ENCODE measurements at places on chromosomes 5 and 9. TPM values are rescaled to one million over a fixed set of nuclear protein-coding genes. Genes with fewer than 3 reads are reported as not detected.

DPP7 gene
- total RNA-seq, result 158 TPM

MAMDC2 gene
- not detected for total RNA-seq

SPINK13 gene
- not detected for total RNA-seq

SPINK4 gene
- total RNA-seq, result not detected

PPP1R26 gene
- total RNA-seq, result 0.96 TPM

C8G gene
- 3.4 TPM for total RNA-seq

HK3 gene
- 0.46 TPM for total RNA-seq

GFRA3 gene
- 0.17 TPM for total RNA-seq

CTSV gene
- 1.3 TPM for total RNA-seq

GRCh38 chr5:91109634-91110033 is 273.5 kb downstream of the ARRDC3 start:
- H3K27me3 ChIP-seq, result peaks cover 12% of the 10 kb centered on the region
- peaks cover 2% of the 10 kb centered on the region for H3K36me3 ChIP-seq
- no peak overlapping the region for H3K27ac ChIP-seq

DNA sequence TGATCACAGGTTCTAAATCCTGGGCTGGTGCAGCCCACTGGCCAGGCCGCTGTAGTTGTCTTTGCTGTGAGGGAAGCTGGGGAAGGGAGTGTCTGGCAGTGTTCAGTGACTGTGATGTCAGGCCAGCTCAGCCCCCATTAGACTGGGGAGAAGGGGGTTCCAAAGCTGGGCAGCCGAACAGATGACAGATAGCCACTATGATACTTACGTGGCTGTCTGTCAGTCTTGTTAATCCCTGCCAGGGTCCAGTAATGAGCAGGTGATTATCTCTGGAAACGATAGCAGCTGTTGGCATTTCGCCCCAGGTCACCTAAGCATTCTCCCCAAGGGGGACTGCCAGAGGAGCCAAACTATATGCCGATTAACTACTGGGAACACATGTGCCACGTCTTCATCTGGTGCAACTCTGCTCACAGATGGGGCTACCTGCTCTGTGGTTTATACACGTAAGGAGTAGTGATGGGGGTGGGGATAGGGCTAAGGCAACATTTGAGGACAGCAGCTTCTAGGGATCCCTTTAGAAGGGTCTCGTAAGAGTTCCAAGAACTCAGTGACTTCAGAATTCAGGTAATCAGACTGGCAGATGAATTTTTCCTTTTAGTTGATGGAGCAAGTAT is 396.3 kb downstream of the KDM4C start:
- H3K4me1 ChIP-seq, result peaks cover 9% of the 10 kb centered on the region
- H3K4me3 ChIP-seq, result no peak overlapping the region
- H3K36me3 ChIP-seq, result peaks cover 3% of the 10 kb centered on the region
- DNase-seq, result no peak
- H3K27me3 ChIP-seq, result no peaks in the 10 kb centered on the region

GRCh38 chr5:86716121-86716520 is 98.4 kb downstream of the COX7C start:
- no peak for DNase-seq
- no peaks in the 10 kb centered on the region for H3K36me3 ChIP-seq
- no peaks in the 10 kb centered on the region for H3K4me1 ChIP-seq
- H3K27ac ChIP-seq, result no peak overlapping the region

GRCh38 chr9:34557426-34558321 is 31.9 kb downstream of the CNTFR start:
- no peaks in the 10 kb centered on the region for H3K4me1 ChIP-seq
- H3K4me3 ChIP-seq, result no peak overlapping the region
- no peak for DNase-seq
- H3K27me3 ChIP-seq, result peaks cover 13% of the 10 kb centered on the region

DNA sequence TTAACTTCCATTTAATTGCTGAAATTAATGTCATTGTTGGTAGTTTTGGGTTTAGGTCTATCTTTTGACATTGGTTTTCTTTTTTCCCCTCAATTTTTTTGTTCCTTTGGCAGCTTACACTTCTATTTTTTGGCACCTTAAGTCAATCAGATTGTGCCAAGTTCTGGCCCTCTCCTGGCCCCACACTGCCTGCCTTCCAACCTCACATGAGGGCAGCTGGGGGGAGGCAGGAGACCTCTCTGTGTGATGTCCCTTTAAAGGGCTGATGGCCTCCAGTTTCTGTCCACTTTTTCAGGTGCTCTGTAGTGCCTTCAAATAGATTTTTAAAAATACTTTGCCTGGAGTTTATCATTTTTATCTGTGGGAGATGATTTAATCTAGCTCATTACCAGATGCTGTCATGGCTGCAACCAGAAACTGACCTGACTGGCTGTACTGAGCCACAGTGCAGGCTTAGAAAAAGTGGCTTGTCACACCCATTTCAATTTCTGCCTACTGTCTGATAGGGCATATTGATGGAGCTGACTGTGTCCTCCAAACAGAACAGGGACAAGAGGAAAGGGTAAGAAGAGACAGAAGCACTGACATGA is 196.6 kb downstream of the FANCC start:
- no peaks in the 10 kb centered on the region for H3K27me3 ChIP-seq
- H3K4me1 ChIP-seq, result no peaks in the 10 kb centered on the region
- no peaks in the 10 kb centered on the region for H3K36me3 ChIP-seq
- H3K27ac ChIP-seq, result no peak overlapping the region
- DNase-seq, result no peak

GRCh38 chr5:95449460-95449859 is 58.3 kb downstream of the FAM81B start:
- peaks cover 9% of the 10 kb centered on the region for H3K27me3 ChIP-seq
- DNase-seq, result no peak
- H3K4me3 ChIP-seq, result no peak overlapping the region
- no peaks in the 10 kb centered on the region for H3K4me1 ChIP-seq
- H3K27ac ChIP-seq, result no peak overlapping the region

- H3K4me3 ChIP-seq, result no peak overlapping the region
- H3K4me1 ChIP-seq, result no peaks in the 10 kb centered on the region
- no peak overlapping the region for H3K27ac ChIP-seq
These were observed 7.4 kb upstream of the MOB3B start for GRCh38 chr9:27537027-27537435.

DNA sequence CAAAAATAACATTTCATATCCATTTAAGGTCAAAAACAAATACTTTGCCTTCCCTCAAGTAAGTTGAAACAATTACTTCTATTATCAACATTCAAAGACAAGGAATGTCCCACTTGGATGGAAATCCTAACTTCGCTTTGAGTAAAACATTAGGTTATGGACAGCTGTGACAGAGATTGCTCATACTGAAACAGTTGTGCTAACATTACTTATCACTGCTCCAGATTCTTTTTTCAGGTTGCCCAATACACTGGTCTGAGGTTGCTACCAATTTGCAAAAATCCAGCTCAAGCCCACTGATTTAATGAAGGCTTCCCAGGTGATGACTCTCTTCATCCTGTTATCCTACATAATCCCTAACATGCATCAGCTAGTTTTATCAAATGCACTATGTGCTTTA is 98.3 kb downstream of the UBAP2 start:
- DNase-seq, result no peak
- no peaks in the 10 kb centered on the region for H3K27me3 ChIP-seq
- no peak overlapping the region for H3K4me3 ChIP-seq
- H3K4me1 ChIP-seq, result no peaks in the 10 kb centered on the region
- no peak overlapping the region for H3K27ac ChIP-seq

DNA sequence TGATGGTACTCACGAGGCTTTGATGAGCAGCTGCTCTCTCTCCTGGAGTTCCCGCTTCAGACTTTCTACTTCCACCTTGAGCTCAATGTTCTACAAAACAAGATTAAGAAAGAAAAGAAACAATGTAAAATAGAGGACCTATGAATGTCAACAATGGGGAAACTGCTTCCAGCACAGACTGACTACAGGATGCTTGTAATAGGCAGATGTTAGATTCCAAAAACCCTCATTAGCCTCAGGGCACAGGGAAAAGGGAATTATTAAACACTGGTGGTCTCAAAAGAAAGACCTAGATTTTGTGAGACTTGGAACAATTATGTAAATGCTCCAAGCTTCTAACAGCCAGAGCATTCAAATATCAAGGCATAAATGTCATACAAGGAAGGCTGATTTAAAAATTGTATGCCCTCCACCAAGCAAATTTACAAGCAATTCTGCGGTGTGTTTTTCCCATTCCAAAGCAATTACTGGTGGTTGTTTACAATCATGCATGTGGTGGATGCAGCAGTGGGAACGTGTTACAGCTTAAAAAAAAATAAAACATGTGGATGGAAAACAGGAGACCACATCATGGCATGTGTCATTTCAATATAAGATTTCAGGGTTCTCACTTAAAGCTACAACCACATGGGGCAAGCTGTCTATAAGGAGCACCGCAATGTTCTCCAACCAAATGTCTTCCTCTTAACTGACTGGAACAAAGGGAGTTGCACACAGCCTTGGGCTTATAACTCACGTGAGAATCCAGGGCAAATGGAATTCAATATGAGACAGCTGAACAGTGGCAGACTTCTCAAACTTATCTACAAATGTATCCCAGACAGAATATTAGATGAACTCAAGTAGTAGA is 34.0 kb downstream of the CDK5RAP2 start:
- no peak overlapping the region for H3K27ac ChIP-seq
- no peak for DNase-seq
- H3K4me3 ChIP-seq, result no peak overlapping the region
- no peaks in the 10 kb centered on the region for H3K27me3 ChIP-seq
- no peaks in the 10 kb centered on the region for H3K4me1 ChIP-seq

DNA sequence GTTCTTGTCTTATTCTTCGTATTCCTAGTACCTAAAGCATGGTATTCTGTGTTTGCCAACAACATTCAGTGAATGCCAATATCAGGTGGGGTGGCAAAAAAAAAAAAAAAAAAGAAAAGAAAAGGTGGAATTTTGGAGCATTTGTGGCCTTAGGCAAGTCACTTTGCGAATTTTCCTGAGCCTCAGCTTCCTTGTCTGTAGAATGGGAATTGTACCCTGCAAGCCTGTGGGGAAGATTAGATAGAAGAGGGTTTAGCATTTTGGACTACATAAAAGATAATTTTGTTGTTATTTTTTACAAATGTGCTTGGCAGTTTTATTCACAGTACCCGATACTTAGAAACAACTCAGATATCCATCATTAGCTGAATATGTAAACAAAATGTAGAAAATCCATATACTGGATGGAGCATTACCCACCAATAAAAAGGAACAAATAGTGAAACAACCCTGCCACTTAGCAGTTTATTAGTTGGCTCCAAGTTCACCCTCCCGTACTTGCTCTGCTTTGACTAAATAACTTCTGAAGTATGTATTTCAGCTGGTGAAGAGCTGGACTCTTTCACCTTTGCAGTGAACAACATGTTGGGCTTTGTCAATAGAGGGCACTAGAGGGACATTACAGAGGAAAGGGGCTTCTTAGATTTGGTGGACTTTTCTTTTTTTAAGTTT is 13.6 kb downstream of the UBE2D2 start:
- peak; percentile 23 for DNase-seq
- peak overlapping the region; percentile 1 for H3K4me3 ChIP-seq
- H3K36me3 ChIP-seq, result peaks cover 10% of the 10 kb centered on the region
- H3K27ac ChIP-seq, result peak overlapping the region; percentile 75
- peaks cover 79% of the 10 kb centered on the region for H3K4me1 ChIP-seq
- H3K27me3 ChIP-seq, result no peaks in the 10 kb centered on the region

- H3K36me3 ChIP-seq, result peaks cover 27% of the 10 kb centered on the region
- H3K4me1 ChIP-seq, result no peaks in the 10 kb centered on the region
- no peak overlapping the region for H3K4me3 ChIP-seq
- no peak for DNase-seq
These were observed 27.6 kb downstream of the DIMT1 start for GRCh38 chr5:62376064-62376463.

GRCh38 chr5:146041180-146041789 is 64.1 kb downstream of the PLAC8L1 start:
- no peaks in the 10 kb centered on the region for H3K27me3 ChIP-seq
- no peak for DNase-seq
- no peak overlapping the region for H3K27ac ChIP-seq
- H3K4me3 ChIP-seq, result no peak overlapping the region
- no peaks in the 10 kb centered on the region for H3K36me3 ChIP-seq

DNA sequence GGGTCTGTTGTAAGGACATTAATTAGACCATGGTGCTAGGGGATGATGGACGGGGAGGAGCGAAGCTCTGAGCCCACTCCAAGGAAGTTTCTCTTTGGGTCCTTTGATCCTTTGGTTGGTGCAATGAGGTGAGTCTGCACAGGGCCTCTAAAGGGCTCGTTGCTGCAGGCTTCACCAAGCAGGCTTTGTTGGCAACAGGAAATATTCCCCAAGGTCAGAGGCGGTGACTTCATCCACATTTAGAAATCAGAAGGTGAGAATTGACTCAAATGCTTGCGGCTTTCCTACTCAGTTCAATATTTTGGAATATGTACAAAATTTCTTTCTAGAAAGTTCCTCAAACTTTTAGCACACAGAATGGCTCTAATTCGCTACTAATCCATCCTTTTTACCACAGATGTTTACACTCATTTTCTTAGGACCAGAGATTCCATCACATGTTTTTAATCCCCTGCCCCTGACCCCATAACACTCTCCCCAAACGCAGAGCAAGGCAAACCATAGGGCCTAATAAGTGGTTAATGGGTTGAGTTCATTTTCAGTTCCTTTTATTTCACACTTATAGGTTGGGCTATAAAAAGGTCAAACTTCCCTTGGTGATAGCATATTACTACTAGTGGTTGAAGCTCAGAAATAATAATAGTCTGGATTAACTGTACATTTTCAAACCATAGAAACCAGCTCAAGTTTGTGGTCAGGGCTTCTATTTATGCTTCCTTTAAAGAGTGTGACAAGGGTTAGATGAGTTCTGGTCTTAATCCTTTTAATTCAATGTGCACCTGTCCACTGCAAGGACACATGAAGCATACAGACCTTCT is 37.3 kb upstream of the TMEM252 start:
- H3K4me3 ChIP-seq, result no peak overlapping the region
- no peak overlapping the region for H3K27ac ChIP-seq
- DNase-seq, result no peak
- H3K4me1 ChIP-seq, result no peaks in the 10 kb centered on the region
- peaks cover under 1% of the 10 kb centered on the region for H3K27me3 ChIP-seq

GRCh38 chr9:19498015-19498414 is 89.2 kb downstream of the ACER2 start:
- no peak overlapping the region for H3K27ac ChIP-seq
- H3K4me3 ChIP-seq, result no peak overlapping the region
- peaks cover 12% of the 10 kb centered on the region for H3K4me1 ChIP-seq
- DNase-seq, result no peak
- peaks cover 20% of the 10 kb centered on the region for H3K27me3 ChIP-seq

GRCh38 chr9:130839132-130840111 is 4.4 kb downstream of the ABL1 start:
- H3K36me3 ChIP-seq, result peaks cover 1% of the 10 kb centered on the region
- no peaks in the 10 kb centered on the region for H3K27me3 ChIP-seq
- no peak overlapping the region for H3K4me3 ChIP-seq
- H3K27ac ChIP-seq, result no peak overlapping the region

DNA sequence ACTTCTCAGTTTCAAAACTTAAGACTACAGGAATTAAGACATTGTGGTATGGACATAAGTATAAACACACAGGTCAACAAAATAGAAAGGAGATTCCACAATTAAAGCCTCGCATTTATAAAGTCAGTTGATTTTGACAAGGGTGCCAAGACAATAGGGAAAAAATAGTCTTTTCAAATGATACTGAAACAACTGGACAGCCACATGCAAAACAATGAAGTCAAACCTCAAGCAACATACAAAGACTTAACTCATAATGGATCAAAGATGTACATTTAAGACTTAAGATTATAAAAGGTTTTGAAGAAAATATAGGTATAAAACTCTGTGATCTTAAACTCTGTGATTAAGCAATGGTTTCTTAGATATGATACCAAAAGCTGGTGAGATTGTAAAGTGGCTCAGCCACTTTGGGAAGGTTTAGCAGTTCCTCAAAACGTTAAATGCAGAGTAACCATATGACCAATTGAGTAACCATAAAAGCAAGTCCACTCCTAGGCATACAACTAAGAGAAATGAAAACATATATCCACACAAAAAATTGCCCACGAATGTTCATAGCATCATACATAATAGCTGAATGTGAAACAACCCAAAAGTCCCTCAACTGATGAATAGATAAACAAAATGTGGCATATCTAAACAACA is 22.0 kb downstream of the HINT1 start:
- DNase-seq, result no peak
- H3K4me1 ChIP-seq, result no peaks in the 10 kb centered on the region
- H3K27me3 ChIP-seq, result no peaks in the 10 kb centered on the region
- H3K27ac ChIP-seq, result no peak overlapping the region

Data from activated T-cell treated with anti-CD3 and anti-CD28 coated beads, Interleukin-2, amount 50 U/mL, for 72 hours (primary cell).